ENCODE measurements at places on chromosomes 6 and 20.
A peak's percentile ranks its signal among the peaks of the same experiment; 100 is the strongest.

GRCh38 chr20:34514897-34515483 lies 1.2 kb upstream of the DYNLRB1 start:
- no peak for DNase-seq

DNA sequence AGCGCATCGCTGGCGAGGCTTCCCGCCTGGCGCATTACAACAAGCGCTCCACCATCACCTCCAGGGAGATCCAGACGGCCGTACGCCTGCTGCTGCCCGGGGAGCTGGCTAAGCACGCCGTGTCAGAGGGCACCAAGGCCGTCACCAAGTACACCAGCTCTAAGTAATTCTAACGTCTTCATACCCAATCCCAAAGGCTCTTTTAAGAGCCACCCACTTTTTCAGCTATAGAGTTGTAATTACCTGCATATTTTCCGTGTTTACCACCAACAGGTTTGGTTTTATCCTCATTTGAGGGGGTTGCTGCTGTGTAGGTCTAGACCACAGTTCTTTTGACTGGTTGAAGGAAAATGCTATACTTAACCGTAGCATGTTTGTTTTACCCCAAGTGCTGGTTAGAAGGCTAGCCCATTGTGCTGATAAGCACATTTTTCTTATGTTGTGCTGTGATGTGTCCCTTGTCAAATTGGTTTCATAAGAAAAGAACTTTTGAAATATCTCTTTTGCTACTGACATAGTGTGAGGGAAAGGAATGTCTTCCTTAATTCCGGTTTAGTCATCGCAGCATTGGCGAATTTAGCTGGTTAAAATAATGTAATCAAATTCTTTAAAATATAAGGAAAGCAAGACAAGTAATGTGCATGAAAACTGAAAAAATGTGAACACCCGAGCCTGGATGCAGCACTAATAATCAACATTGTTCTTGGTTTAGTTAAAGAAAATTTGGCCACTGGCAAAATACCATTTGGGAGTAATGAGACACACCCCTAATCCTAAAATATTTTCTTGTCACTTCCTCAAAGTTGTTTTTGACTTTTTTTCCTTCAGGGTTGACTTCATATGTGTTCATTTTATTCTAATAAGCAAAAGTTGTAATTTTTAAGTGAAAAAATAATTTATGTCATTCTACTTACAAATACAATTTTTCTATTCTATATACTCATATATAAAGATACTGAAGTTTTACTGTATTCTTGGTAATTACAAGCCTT lies 112.8 kb downstream of the HFE start:
- DNase-seq = no peak

DNA sequence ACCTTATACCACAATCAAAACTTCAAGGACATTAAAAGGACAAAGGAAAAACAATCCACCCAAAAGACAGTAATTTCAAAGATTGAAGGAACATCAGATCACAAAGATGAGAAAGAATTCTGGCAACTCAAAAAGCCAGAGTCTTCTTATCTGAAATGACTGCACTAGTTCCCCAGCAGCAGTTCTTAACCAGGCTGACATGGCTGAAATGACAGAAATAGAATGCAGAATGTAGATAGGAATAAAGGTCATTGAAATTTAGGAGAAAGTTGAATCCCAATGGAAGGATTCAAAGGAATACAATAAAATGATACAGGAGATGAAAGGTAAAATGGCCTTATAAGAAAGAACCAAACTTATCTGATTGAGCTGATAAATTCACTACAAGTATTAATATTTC lies 231.4 kb downstream of the CD109 start:
- no peak for DNase-seq

- DNase-seq = no peak
Observed at GRCh38 chr6:83883240-83883639, 23.8 kb downstream of the CYB5R4 start.

DNA sequence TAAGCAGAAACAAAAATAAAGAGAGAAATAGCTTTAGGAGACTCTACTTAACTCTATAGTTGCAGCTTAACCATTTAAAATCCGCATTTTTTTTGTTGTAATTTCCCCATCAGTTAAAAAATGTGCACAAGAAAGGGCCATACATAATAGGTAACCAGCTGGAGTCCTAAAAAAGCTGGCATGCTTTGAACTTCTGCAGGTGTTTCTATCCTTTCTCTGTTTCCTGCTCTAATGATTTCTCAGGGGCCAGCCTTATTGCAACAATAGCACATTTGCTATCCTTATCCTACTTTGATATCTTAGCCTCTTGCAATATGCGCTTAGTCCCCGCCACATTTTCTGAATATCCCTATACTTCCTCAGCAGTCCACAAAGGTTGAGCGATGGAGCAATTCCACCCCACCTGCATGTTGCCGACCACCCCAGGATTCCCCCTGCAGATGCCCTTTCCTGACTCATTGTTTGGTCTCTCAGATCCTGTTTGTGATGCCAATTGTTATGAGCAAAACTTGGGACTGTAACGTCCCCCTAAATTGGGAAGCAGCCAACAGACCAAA lies 48.5 kb downstream of the TRIM27 start:
- DNase-seq = no peak

DNA sequence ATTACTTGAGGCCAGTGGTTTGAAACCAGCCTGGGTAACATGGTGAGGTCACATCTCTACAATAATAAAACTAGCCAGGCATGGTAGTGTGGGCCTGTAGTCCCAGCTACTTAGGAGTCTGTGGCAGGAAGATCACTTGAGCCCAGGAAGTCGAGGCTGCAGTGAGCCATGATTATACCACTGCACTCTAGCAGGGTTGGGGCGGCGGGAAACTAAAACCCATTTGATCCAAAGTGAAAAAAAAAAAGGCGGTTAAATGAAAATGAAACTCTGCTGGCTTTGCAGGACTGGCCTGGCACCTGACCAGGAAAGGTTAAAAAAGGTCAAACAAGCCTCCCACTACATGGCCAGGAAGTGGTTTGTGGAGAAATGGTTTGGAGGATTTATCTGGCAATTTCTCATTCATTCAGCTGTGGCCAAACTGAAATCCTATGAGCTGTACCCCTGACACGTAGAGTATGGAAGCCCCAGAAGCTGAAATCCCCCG lies 36.6 kb downstream of the MTRES1 start:
- DNase-seq = no peak

DNA sequence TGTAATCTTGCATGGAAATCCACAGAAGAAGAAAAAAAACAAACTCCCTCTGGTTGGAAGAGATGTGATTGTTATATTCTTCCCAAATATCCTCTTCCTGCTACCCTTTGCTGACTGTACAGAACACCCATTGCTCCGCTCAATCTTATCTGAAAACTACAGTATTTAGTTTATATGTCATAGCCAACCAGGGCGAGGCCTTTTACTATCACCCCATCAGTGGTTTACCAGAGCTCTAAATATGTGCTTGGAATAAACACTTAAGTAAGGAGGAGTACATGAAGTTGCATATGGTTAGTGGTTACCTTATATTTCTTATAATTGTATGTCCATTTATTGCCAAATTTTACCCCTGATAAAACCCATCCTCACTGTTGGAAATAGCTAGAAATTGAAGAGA lies 12.2 kb downstream of the PRL start:
- no peak for DNase-seq

- DNase-seq = no peak
Observed at GRCh38 chr20:33191484-33191883, 23.5 kb downstream of the BPIFA2 start.

- DNase-seq = no peak
Observed at GRCh38 chr6:74872754-74873476, 332.9 kb downstream of the COL12A1 start.

DNA sequence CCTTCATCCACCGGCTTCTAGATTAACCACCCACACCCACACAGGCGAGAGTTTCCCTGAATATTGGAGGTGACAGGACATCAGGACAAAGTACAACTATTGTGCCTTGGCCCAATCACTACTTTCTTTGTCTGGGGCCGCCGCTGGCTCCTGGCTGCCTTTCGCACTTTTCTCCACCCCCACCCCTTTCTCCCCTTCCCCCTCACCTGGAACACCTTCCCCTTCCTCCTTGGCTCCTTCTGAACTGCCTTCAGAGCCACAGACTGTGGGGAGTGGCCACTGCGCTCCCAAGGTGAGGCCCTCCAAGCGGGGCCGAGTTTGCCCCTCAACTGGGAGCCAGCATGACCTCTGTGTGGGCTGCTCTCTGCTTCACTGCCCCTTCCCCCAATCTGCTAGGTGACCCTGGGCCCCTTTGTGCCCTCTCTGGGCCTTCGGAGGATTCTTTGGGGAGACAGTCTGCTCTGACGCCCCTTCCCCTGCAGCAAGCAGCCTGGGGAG lies 3.0 kb upstream of the VEGFA start:
- no peak for DNase-seq

- peak; percentile 10 for DNase-seq
Observed at GRCh38 chr20:5674176-5674660, 76.0 kb upstream of the SHLD1 start.

- no peak for DNase-seq
Observed at GRCh38 chr6:107823047-107823557, 1.0 kb downstream of the SCML4 start.

GRCh38 chr20:38941726-38942389 lies 15.6 kb downstream of the FAM83D start:
- DNase-seq = no peak

GRCh38 chr6:46059608-46060007 lies 43.9 kb upstream of the CLIC5 start:
- DNase-seq = no peak

GRCh38 chr20:44587035-44587980 lies 4.9 kb downstream of the PKIG start:
- no peak for DNase-seq

DNA sequence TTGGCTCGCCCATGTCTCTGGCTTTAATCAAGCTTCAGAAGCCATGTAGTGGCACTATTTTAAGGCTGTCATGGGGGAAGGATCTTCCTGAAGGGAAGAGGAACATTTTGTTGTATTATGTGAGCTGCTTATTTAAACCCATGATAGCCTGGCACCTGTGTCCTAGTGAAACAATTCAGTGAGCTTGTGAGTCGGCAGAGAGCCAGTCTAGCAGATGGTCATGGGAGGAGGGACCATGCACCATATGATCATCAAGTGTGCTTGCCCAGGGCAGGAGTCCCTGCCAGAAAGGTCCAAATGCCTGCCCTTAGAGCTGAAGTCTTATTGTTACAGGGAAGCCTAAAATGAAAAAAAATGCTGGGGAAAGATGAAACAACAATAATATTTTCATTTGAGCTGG lies 132.9 kb downstream of the PRDM13 start:
- DNase-seq = no peak

DNA sequence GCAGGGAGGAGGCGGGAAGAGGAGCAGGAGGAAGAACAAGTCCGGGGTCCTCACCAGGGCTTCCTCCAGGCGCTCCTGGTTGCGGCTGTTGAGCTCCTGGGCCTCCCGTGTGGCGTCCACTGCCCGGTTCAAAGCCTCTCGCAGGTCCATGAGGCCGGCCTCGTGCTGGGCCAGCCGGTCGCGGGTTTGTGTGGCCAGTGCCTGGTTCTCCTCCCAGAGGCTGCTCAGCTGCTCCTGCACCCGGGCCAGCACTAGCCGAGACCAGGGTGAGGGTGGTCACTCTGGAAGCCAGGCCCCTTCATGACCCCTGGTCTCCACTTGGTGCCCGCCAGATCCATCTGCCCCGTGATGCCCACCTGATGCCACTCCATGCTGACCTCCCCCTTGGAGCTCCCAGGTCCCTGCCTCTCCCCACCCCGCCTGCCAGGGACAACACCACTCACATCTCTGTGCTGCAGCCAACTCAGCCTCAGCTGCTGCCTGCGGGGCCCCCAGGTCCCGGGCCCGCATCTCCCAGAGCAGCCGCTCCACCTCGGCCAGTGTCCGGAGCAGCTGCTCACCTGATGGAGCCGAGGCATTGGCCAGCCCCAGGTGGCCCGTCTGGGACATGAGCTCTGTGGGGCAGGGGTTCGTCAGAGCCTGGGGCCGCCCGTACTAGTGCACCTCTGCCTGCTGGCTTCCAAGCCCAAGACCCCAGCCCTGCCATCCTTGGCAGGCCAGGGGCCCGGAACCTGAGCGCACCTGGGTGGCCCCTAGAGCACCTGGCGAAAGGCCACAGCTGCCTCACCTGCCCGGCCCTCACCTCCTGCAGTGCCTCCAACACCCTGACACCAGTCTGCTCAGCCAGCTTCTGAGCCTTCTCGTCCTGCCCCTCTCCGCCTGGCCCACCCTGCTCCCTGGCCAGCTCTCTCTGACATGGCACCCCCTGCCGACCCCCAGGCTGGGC lies 15.9 kb downstream of the ADRM1 start:
- DNase-seq = no peak

DNA sequence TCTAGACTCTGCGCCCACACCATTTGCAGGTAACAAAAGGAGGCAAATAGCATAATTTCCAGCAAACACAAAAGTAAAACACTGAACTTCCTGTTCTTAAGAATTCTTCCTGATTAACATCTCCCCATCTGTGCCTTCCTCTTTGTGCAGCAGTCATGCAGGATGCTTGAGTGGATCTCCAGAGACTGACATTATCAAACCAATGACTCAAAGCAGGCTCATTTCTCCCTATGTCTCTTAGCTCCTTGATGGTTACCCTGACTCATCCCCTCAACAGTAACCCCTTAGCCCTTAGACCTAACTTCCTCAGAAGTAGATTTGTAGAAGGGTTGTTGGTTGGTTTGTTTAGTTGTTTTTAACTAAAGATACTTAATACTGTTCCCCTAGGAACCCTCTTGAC lies 137.0 kb upstream of the RIN2 start:
- no peak for DNase-seq

DNA sequence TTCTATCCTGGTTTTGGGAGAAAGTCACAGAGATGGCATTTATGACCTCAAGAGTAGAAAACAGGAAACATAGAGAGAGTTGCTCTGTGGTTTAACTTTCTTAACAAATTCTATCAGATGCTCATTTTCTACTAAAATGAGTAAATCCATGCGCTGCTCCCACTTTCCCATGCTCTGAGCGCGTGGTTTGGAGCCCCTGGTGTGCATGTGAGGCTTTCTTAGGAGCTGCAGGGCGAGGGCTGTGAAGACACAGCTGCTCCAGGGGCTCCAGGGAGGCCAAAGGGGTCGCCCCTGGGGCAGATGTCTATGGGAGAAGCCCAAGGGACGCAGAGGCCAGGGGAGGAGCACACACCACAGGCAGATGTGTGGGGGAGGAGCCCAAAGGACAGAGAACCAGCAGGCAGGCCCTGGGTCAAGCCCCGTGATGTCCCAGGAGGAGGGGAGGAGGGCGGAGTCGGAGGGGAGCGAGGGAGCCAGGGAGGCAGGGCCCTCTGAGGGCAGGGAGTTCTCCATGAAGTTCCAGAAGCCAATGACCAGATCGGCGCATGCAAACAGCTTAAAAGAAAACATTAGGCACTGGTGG lies 122.9 kb downstream of the IRF4 start:
- DNase-seq = no peak

DNA sequence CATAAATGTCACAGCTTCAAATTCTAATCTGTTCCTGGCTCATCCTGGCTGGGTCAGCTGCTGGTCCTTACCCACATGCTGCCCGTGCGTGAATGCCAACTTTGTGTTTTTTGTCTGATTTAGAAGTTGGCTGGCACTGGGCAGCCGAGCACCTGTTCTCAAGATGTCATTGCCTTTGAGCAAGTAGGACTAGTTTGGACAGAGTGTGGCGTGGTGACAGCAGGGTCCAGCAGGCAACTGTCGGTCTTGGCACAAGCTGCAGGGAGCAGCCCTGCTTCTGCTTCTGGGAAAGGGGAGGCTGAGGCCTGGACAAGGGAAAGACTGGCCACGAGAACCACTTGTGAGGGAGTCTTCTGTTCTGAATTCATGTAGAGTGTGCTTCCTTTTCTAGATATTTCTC lies 26.4 kb upstream of the ADRM1 start:
- no peak for DNase-seq

- no peak for DNase-seq
Observed at GRCh38 chr6:41939848-41940758, 1.5 kb downstream of the CCND3 start.

GRCh38 chr20:22763257-22763906 lies 179.0 kb upstream of the FOXA2 start:
- no peak for DNase-seq

Measured in T47D (cell line).